ENCODE measurements at places on chromosomes 7 and 10.
A peak's percentile ranks its signal among the peaks of the same experiment; 100 is the strongest.

GRCh38 chr10:105844676-105845570, 1203.8 kb downstream of the SORCS3 start:
- H3K4me1 ChIP-seq = peaks cover 4% of the 10 kb centered on the region
- H3K4me3 ChIP-seq = no peak overlapping the region
- H3K27me3 ChIP-seq = no peaks in the 10 kb centered on the region
- H3K36me3 ChIP-seq = no peaks in the 10 kb centered on the region
- DNase-seq = no peak

DNA sequence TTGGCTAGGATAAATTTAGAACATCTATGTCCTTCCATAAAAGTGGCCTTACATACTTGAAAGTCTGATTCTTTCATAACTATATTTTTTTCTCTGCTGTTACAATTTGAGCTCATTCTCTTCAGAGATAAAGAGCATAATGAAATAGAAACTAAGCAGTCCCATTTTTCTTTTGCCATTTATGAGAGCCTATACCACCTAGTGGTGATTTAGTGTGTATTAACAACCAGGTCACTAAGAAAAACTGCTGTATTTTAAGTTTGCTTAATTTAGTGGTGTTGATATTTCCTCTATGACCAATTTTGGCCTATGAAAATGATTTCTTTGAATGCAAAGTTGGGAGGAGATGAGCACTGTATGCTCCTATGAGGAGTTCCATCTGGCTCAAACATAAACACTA, 88.7 kb upstream of the ZWINT start:
- H3K36me3 ChIP-seq = no peaks in the 10 kb centered on the region
- H3K4me3 ChIP-seq = no peak overlapping the region
- no peaks in the 10 kb centered on the region for H3K4me1 ChIP-seq

DNA sequence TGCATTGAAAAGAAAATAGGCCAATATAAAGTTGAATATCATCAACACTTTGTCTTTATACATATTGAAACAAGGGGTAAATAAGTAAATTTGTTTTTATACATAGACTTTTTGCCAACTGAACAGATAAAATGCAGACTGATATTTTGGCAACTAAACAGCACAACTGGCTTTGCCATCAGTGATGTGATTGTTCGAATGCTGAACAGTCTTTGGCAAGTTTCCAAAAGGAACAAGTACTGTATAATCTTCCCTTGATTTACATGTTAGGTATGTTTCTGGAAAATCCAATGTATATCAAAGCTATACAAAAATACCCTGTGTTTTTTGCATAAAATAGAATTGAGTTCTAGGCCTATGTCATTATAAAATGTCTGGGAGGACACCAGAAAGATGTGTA, 18.2 kb upstream of the ANKRD1 start:
- peaks cover 13% of the 10 kb centered on the region for H3K4me1 ChIP-seq
- H3K27me3 ChIP-seq = peaks cover 6% of the 10 kb centered on the region
- peaks cover 1% of the 10 kb centered on the region for H3K36me3 ChIP-seq

- no peaks in the 10 kb centered on the region for H3K4me1 ChIP-seq
- no peak overlapping the region for H3K27ac ChIP-seq
- H3K27me3 ChIP-seq = no peaks in the 10 kb centered on the region
- H3K4me3 ChIP-seq = no peak overlapping the region
- H3K36me3 ChIP-seq = no peaks in the 10 kb centered on the region
Observed at GRCh38 chr7:94882891-94883290, 24.5 kb upstream of the PPP1R9A start.

DNA sequence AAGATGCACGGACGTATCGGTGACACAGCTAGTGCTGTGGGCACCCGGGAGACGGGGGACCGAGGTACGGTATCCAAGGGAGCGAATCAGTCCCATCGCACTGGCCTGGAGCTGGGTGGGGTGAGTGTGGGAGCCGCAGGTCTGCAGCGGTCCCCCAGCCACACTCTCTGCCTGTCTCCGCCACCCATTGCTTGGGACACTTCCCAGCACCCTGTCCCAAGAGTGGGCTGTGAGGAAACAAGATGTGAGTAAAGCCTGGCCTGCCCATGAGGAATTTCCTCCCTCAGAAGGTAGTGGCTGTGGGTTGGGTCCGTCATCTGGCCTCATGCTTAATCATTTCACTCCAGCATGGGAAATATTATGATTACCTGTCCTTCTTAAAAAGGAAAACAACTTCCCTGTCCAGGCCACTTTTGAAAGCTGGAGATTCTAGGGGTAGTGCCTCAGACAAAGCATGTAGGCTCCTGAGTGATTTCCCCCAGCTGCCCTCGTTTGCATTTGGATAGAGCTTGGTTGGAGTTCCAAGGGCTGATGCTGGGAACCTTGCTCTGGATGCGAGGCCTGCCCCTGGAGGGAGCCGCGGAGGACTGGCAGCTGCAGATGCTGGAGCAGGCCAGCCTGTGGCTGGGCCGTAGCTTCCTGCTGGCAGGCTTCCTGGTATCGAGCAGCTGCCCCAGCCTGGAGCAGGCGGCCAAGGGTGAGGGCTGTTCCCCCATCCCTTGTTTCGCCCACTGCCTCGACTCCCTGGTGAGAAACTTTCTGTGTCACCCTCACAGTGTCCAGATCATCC, 6.2 kb upstream of the ACTR3C start:
- no peaks in the 10 kb centered on the region for H3K27me3 ChIP-seq
- no peak for DNase-seq
- peaks cover 24% of the 10 kb centered on the region for H3K36me3 ChIP-seq
- no peak overlapping the region for H3K27ac ChIP-seq
- H3K4me3 ChIP-seq = no peak overlapping the region

DNA sequence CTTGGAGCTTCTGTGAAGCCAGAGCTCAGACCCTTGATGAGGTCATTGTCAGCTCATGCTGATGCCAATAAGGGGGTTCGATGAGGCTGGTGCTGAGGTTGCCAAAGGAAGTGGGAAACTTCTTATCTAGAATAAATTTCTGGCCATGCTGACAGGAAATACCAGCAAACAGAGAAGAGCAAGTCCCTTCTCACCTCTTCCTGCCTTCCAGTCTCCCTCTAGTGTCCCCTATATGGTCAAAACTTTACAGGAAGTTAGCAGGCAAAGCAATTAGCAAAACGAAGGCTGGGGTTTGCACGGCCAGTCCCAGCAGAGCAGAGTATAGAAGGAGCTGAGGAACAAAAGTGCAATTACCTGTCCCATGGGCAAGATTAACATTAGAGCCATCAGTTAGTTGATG, 15.1 kb upstream of the NEUROG3 start:
- no peaks in the 10 kb centered on the region for H3K36me3 ChIP-seq
- peaks cover 10% of the 10 kb centered on the region for H3K4me1 ChIP-seq
- no peak overlapping the region for H3K27ac ChIP-seq

- H3K4me1 ChIP-seq = no peaks in the 10 kb centered on the region
- no peak overlapping the region for H3K4me3 ChIP-seq
- H3K36me3 ChIP-seq = no peaks in the 10 kb centered on the region
- H3K27me3 ChIP-seq = no peaks in the 10 kb centered on the region
- H3K27ac ChIP-seq = no peak overlapping the region
Observed at GRCh38 chr10:83476211-83476610, 663.1 kb upstream of the GHITM start.

DNA sequence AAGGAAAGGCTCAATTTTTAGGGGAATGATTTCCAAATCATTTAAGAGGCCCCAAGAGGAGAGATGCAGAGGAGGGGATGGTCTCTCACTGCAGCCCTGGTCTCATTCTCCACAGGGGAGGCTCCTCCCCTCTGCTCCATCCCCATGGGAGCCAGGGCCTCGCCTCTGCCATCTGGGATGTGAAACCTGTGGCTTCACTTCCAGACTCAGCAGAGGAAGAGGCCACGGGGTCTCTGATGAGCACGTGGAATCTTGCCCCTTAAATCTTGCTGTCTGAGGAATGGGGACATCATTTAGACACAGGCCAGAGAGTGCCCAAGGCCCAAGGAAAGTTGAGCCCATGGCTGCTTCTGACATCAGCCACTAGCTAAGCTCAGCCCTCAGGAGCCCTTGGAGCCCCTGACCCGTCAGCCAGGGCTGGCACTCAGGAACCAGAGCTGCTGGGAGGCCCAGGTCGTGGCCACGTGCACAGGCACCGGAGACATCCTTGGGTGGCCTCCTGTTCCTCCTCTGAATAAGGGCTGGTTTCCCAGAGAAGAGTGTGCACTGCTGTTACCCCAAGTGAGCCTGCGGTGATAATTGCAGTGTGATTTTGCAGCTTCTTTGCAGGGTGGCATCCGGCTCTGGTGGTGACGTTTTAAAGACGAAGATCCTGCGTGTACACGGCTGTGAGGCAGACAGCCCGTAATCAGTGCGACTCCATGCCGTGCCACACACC, 50.5 kb downstream of the VIPR2 start:
- H3K4me1 ChIP-seq = no peaks in the 10 kb centered on the region
- peaks cover 1% of the 10 kb centered on the region for H3K36me3 ChIP-seq
- H3K4me3 ChIP-seq = no peak overlapping the region
- DNase-seq = no peak
- H3K27ac ChIP-seq = no peak overlapping the region

- no peaks in the 10 kb centered on the region for H3K27me3 ChIP-seq
- no peak overlapping the region for H3K4me3 ChIP-seq
- no peaks in the 10 kb centered on the region for H3K36me3 ChIP-seq
- no peak for DNase-seq
Observed at GRCh38 chr7:45401155-45401554, 173.0 kb upstream of the ADCY1 start.

GRCh38 chr10:132946-133898, 2.0 kb upstream of the ZMYND11 start:
- H3K27ac ChIP-seq = no peak overlapping the region
- H3K4me3 ChIP-seq = peak overlapping the region; percentile 84
- peaks cover 2% of the 10 kb centered on the region for H3K27me3 ChIP-seq
- DNase-seq = no peak
- H3K36me3 ChIP-seq = peaks cover 2% of the 10 kb centered on the region

- no peak overlapping the region for H3K4me3 ChIP-seq
- H3K27ac ChIP-seq = no peak overlapping the region
- DNase-seq = no peak
- H3K36me3 ChIP-seq = no peaks in the 10 kb centered on the region
Observed at GRCh38 chr10:20228729-20229128, 412.5 kb downstream of the PLXDC2 start.

DNA sequence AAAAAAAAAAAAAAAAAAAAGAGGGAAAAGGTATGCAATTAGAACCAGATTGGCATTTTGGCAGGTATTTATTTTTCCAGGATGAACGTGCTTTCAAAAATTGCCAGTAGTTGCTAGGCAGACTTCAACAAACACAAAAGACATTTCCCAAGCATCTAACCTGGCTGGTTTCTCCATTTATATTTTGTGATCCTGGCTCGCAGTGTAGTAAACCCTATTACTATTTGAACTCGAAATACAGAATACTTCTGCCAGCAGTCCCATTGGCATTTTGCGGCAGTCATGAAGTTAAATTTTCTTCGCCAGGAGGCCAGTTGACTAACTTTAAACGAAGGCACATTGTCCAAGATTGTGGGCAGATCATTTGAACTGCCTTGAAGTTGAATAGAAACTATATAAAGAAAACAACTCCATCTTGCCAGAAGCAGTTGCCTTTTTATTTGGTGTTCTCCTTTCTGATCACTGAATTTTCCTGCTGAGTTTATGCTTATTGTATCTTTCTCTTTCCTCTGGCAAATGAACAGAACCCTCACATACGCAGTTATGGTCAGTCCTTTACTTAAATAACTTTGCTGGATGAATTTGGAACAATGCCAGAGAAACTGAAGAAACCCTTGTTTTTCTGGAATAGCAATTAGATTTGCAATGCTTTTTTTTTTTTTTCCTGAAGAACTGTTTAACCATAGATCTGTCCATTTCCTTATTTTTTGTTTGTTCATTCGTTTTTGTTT, 132.9 kb downstream of the BICC1 start:
- no peak overlapping the region for H3K27ac ChIP-seq
- no peak for DNase-seq

GRCh38 chr7:32063614-32064013, 6.6 kb downstream of the PDE1C start:
- H3K4me1 ChIP-seq = no peaks in the 10 kb centered on the region
- no peaks in the 10 kb centered on the region for H3K27me3 ChIP-seq
- H3K27ac ChIP-seq = no peak overlapping the region
- no peak overlapping the region for H3K4me3 ChIP-seq

DNA sequence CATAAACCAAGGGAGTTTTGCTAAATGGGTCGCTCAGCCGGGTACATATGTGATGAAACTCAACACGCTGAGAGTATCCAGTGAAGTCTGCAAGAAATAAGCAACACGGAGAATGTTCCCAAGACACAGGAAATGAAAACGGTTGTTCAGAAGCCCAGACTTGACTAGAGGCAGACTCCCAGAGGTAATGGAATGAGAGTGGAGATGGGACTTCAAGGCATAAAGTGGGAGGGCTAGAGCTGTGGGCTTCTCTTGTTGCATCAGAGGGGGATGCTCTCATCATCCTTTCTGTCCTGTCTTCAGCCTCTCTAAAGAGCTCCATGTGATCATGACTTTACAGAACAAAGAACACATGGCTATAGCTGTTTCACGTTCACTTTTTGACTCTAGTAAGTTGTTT, 88.3 kb downstream of the BAMBI start:
- no peak for DNase-seq
- no peak overlapping the region for H3K4me3 ChIP-seq
- no peak overlapping the region for H3K27ac ChIP-seq
- peaks cover 2% of the 10 kb centered on the region for H3K27me3 ChIP-seq

DNA sequence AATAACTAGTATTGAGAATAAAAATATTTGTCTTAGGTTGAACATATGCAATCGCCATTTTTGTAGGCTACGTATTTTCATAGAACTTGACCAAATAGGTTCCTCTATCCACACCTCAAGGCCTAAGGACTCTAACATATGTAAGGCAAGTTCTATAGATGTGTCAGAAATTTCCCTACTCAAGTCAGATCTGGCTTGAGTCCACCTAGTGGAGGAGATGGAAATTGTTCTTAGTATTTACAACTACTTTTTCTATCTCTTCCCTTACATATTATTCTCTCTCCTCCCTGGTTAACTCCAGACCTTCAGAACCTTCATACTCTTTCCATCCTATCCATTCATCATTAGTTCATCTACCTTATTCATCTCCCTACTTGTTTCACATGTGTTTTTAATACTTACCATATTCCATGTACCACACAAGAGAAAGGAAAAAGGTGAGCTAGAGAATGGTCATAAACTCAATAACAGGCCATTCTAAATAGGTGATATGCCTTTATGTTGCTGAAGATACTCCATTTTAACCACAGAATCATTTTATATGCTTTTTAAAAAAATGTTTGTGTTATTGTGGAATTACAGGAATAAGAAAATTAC, 174.5 kb upstream of the HDAC9 start:
- DNase-seq = no peak
- no peaks in the 10 kb centered on the region for H3K36me3 ChIP-seq
- no peaks in the 10 kb centered on the region for H3K4me1 ChIP-seq

DNA sequence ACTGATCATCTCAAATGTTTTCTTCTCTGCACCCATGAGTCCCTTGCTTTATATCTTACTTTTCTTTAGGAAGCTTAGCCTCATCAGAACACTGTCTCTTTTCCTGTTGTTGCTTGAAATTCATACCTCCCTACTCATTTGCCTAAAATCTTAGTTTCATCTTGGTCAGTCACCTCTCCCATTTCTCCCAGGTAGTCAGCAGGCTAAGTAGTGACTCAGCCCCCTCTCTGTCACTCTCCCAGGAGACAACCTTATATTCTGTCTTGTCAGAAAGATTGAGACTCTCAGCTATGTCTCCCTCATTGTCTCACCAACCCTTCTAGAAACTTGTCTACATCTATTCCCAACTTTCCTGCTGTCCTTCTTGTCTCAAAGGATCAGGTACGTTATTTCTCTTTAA, 280.9 kb downstream of the BBS9 start:
- H3K27me3 ChIP-seq = no peaks in the 10 kb centered on the region
- DNase-seq = no peak
- no peaks in the 10 kb centered on the region for H3K4me1 ChIP-seq
- H3K36me3 ChIP-seq = no peaks in the 10 kb centered on the region
- H3K4me3 ChIP-seq = no peak overlapping the region
- H3K27ac ChIP-seq = no peak overlapping the region

Data from T-helper 2 cell treated with Interferon-gamma antibody and Interleukin-4, amounts not matched to agents 5 μg/mL and 100 μg/mL, for 36 hours (primary cell).